NCI-H524 treated with DMSO at 0.1 percent for 48 hours (cell line): ENCODE measurements at places on chromosomes 1 and 21.

GRCh38 chr21:40051801-40052200 lies 184.6 kb downstream of the PCP4 start:
- no peak for DNase-seq

DNA sequence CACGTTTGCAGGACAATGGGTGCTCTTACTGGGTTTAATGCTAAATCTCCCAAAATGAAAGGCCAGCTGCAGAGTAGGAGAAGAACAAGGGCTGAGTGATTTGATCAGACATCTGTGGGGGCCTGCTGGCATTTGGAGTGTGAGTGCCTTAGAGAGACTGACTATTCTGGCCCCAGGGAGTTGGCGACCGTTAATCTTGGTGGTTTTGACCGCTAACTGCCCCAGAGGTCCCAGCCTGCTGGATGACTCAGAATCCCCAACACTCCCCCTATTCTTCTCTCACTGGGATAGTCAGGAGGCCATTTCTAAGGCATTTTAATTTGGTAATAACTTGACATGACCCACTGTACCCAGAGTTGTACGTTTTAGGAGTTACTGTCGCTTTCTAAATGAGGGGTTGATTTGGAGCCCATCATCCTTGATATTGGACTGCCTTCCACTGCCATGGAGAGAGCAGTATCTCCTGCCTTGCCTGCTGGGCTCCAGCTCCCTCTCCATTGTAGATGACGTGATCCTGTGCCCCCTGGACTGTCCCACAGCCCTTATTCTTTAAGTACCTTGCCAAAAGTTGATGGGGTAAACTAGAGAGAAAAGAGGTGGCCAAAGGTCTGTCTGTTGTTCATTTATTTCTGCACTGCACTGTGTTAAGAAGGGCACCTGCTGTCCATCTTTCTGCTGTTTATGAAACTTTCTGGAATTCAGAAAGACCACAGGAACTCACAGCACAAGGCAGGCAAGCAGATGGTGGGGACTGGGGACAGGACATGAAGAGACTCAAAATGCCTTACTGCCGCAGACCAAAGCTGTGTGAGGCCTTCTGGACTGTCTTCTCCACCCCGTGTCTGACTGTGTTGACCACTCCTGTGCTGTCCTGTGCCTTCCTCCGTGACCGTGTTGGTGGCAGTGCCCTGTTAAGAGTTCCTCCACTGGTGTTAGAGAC lies 98.2 kb upstream of the ARTN start:
- DNase-seq: peak; percentile 17

DNA sequence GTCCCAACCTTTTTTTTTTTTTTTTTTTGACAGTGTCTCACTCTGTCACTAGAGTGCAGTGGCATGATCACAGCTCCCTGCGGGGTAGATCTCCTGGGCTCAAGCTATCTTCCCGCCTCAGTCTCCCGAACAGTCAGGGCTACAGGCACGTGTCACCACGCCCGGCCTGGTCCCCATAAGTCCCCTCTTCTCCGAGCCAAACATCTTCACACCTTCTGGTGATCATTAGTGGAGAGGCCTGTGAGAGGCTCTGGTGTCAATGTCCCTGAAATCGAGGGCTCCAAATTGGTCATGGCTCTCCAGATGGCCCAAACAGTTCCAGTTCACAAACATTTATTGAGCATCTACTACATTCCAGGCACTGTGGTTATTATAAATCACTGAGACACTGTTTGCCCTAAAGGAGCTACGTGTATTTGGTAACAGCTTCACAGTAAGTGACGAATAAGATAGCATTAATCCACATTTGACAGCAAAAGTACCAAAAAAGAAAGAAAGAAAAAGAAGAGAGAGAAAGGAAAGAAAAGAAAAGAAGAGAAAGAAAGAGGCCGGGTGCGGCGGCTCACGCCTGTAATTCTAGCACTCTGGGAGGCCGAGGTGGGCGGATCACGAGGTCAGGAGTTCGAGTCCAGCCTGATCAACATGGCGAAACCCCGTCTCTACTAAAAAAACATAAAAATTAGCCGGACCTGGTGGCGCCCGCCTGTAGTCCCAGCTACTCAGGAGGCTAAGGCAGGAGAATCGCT lies 867 bp upstream of the TIMM17A start:
- DNase-seq: no peak

GRCh38 chr1:179087665-179088064 lies 5.8 kb downstream of the TOR3A start:
- no peak for DNase-seq

DNA sequence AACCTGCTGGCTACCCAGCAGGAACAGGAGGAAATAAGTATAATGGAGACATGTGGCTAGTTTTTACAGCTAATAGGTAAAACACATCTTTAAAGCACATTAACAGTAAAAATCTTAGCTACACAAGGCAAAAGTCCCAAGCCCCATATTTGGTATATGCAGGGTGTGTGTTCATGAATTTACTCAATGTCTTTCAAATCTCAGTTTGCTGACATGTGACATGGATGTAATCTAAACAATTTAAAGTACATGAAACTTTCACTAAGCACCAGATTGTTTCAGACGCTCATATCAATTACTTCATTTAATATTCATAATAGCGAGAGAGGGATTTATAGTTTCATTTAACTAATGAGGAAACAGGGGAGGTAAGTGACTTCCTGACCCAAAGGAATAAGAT lies 3.9 kb downstream of the TACSTD2 start:
- no peak for DNase-seq

- no peak for DNase-seq
These were observed 86.5 kb upstream of the RHOU start for GRCh38 chr1:228648647-228649383.

DNA sequence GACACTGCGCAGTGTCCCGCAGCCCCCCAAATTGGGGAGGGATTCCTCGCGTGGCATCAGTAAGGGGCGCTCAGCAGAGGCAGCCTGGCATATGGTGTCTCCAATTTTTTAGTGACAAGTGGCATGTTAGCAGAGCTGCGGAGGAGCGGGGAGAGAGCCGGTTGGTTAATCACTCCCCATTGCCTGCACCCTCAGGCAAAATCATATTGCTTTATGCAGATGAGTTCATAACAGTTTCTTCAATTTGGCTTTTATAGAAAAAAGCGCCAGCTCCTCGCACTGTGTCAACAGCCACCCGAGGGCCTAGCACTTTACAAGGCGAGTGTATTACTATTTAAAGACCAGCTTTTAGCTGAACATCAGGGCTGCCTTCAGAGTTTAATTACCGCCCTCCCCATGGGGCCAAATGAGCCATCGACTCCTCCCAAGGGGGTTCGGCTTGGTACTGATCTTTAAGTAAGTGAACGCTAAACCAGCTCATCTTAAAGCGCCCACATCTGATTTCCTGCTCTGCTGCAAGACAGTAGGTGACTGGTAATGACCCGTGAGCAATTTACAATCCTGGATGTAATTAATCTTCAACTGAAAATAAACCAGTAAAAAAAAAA lies 298.9 kb downstream of the DSCAM start:
- peak; percentile 92 for DNase-seq

DNA sequence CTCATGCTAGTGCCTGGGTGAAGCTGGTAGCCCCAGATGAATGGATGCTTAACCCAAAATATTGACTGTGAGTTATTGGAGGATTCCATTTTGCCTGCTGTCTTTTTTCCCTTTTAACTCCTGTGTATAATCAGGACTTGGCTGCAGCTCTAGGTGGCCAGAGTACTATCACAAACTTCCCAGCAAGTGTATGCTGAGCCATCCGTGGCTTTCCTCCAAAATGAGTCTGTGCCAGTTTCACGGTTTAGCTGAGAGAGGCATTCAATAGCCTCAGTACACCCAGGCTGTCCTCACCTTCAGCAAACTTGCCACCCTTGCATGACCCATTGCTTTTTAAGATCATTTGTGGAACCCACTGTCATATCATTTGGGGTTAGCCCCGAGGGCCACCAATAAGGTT lies 5.3 kb upstream of the DPT start:
- DNase-seq: no peak

DNA sequence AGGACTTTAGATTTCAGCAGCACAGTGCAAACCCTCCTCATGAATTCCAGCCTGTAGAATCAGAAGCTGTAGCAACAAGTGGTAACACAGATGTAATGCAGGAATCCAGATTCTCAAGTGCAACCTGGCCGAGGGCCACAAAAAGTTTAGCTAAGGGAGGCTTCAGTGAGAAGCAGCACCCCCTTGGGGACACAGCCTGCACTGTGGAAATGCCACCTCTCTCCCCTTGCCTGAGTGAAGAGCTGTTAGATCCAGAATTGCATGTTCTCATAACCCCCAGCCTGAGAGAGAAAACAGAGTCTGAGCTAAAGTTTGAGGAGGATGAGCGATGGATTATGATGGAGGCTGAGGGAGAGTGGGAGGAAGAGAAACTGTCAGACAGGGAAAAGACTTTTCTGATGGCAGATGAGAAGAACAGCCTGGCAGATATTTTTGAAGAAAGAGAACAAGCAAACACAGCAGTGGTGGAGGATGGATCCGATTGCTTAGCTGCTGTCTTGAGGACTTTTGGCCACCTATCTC lies 80.5 kb upstream of the BMP8A start:
- peak; percentile 12 for DNase-seq

GRCh38 chr1:66576645-66577044 lies 42.7 kb downstream of the SGIP1 start:
- peak; percentile 84 for DNase-seq

- no peak for DNase-seq
These were observed 415.0 kb downstream of the HLX start for GRCh38 chr1:221294242-221294641.

- no peak for DNase-seq
These were observed 61.9 kb downstream of the TIAM1 start for GRCh38 chr21:31282095-31282709.

DNA sequence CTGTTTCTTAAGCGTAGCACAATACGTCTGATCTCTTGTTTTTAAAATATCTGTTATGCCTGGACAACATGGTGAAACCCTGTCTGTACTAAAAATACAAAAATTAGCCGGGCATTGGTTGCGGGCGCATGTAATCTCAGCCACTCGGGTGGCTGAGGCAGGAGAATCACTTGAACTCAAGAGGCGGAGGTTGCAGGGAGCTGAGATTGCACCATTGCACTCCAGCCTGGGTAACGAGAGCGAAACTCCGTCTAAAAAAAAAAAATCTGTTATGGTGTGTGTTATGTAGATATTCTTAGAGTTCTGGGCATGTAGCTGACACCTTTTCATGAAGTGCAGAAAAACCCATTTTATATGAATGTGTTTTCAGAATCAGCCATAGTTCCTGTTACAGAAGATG lies 38.2 kb downstream of the RABGAP1L start:
- DNase-seq: no peak

DNA sequence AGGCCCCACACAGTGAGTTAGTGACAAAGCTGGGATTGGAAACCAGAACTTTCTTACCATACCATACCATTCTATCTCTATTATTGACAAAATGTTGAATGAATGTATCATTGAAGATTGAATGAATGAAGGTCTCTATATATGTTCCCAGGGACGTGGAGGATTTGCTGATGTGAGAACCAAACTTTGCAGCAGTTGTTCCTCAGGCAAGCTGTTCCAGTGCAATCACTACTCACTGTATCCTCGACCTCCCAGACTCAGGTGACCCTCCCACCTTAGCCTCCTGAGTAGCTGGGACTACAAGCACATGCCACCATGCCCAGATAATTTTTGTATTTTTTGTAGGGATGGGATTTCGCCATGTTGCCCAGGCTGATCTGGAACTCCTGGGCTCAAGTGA lies 11.6 kb upstream of the LIN28A start:
- no peak for DNase-seq

GRCh38 chr1:182426442-182427430 lies 23.2 kb upstream of the RGSL1 start:
- no peak for DNase-seq

- DNase-seq: no peak
These were observed 122.0 kb upstream of the ADGRL2 start for GRCh38 chr1:81678779-81679178.

- DNase-seq: no peak
These were observed 129.8 kb downstream of the TBX19 start for GRCh38 chr1:168410464-168410863.

- no peak for DNase-seq
These were observed 1.1 kb upstream of the KCNQ4 start for GRCh38 chr1:40782371-40782956.

DNA sequence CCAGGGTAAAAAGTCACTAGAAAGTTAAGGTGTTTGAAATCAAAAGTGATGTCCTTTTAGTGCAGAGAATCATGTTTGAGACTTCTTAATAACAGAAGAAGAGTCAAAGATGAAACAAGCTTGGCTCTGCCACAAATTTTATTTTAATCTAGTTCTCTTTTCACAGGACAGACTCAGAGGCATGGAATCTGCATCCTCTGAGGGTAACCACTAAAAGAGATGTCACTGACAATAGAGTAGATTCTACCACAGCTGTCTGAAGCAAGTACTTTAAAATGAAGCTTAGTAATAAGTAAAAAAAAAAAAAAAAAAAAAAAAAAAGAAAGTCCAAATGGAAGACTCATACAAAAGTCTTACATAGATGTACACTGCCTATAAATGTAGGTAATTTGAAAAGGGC lies 519.7 kb upstream of the PRMT6 start:
- DNase-seq: no peak

GRCh38 chr1:214123061-214123784 lies 135.4 kb downstream of the PROX1 start:
- peak; percentile 5 for DNase-seq

GRCh38 chr1:201708085-201708512 lies 120.9 kb upstream of the IPO9 start:
- no peak for DNase-seq

- no peak for DNase-seq
These were observed 10.4 kb downstream of the TFF2 start for GRCh38 chr21:42340187-42341050.

DNA sequence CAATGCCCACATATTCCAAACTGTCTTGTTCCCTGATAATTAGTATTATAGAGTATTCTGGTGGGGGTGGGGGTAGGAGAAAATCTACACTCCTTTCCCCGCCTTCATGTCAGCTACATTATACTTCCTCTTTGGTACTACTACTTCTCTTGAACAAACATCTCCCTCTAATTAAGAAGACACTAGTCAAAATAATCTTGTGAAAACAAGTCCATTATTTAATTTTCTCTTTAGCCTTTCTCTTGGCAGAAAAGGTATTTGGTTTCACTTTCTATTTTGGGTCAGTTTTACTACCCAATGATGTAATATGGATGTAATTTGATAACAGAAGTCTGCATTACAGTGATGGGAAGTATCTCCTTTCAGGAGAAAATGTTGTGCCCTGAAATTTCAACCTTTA lies 22.5 kb downstream of the NTMT2 start:
- DNase-seq: no peak

- no peak for DNase-seq
These were observed 36.9 kb upstream of the RGS1 start for GRCh38 chr1:192538407-192539296.

- no peak for DNase-seq
These were observed 768 bp downstream of the EDARADD start for GRCh38 chr1:236394879-236395229.
